Activated CD4-positive, alpha-beta T cell treated with anti-CD3 and anti-CD28 coated beads for 36 hours (primary cell): ENCODE measurements at places on chromosomes 1 and 21. TPM values are rescaled to one million over a fixed set of nuclear protein-coding genes. Genes with fewer than 3 reads are reported as not detected.

GRCh38 chr1:218488986-218489385 lies 143.8 kb downstream of the TGFB2 start:
- H3K4me3 ChIP-seq: no peak overlapping the region
- H3K36me3 ChIP-seq: no peaks in the 10 kb centered on the region
- no peaks in the 10 kb centered on the region for H3K4me1 ChIP-seq

DNA sequence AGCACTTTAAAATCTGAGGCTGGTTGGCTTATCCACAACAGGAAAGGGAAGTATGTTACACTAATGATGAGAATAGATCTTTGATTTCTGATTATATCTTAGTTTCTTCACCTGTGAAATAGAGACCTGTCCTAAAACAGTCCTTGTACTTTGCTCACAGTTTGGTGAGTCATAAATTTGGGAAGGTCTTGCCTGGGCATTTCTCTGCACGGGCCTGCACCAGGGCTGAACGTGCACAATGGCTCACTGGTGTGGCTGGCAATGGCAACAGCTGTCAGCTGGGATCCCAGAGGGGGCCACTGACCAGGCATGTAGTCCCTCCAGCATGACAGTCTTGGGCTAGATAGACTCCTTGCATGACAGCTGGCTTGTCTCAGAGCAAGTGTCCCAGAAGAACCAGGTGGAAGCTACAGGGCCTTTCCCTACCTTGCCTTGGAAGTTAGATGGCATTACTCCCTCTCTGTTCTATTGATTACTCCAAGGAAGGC lies 367.4 kb downstream of the DISC1 start:
- peaks cover 5% of the 10 kb centered on the region for H3K36me3 ChIP-seq
- DNase-seq: no peak
- H3K4me1 ChIP-seq: no peaks in the 10 kb centered on the region
- H3K27ac ChIP-seq: no peak overlapping the region

DNA sequence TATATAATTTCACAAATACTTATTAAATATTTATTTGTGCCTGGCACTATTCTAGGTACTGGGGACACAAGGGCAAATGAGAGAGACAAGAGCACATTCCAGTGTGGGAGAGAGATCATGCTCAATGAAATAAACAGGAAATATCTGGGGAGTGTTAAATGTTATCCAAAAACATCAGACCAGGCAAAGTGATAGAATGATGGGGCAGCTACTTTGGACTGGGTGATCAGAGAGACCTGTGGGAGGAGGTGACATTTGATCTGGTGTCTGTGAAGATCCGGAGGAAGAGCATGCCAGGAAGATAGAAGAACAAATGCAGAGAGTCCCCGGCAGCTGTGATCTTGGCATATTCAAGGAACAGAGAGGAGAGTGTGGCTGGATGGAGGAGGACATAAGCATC lies 27.5 kb upstream of the GNG12 start:
- H3K4me1 ChIP-seq: no peaks in the 10 kb centered on the region
- H3K27ac ChIP-seq: no peak overlapping the region
- H3K4me3 ChIP-seq: no peak overlapping the region
- DNase-seq: no peak
- H3K27me3 ChIP-seq: peaks cover 27% of the 10 kb centered on the region

The OR10X1 gene
- not detected for total RNA-seq
